ENCODE measurements at places on chromosomes 13 and 19.

DNA sequence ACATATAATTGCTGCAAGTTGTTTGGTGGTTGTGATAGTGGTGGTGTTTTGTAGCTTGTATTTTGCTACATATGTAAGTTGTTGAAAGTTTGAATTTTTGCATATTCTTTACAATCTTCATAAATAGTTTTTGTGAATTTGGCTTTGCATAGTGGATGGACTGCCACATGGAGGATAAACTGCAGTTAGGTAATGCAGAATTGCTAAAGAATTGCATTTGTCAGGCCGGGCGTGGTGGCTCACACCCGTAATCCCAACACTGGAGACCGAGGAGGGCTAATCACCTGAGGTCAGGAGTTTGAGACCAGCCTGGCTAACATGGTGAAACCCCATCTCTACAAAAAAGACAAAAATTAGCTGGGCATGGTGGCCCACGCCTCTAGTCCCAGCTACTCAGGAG lies 111.9 kb downstream of the ZAR1L start:
- no peak for DNase-seq

GRCh38 chr13:44221657-44222056 lies 152.0 kb upstream of the SERP2 start:
- DNase-seq = no peak

DNA sequence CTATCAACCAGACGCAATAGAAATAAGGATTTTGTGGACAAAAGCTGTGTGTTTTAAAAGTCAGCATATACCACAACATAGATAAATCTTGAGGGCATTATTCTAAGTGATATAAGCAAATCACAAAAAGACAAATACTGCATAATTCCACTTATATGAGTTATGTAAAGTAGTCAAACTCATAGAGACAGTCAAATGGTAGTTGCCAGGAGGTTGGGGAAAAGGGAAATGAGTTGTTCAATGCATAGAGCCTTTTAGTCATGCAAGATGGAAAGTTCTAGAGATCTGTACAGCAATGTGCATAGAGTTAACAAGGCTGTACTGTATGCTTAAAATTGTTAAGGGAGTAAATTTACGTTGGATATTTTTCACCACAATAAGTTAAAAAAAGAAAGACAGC lies 244.7 kb downstream of the DCT start:
- no peak for DNase-seq

- no peak for DNase-seq
Measured at GRCh38 chr13:64845110-64845509, 2385.0 kb downstream of the PCDH9 start.

GRCh38 chr13:41606646-41607045 lies 149.3 kb downstream of the RGCC start:
- no peak for DNase-seq

- peak; percentile 71 for DNase-seq
Measured at GRCh38 chr19:47713046-47714021, at the start of gene EHD2. TSS of gene EHD2 (plus strand) at chr19:47713422. CDS start at chr19:47716613, 3,191 bp downstream.

- DNase-seq = no peak
Measured at GRCh38 chr13:35160896-35161295, 218.8 kb downstream of the NBEA start.

GRCh38 chr19:6712692-6713670 lies 7.5 kb downstream of the C3 start:
- DNase-seq = no peak

DNA sequence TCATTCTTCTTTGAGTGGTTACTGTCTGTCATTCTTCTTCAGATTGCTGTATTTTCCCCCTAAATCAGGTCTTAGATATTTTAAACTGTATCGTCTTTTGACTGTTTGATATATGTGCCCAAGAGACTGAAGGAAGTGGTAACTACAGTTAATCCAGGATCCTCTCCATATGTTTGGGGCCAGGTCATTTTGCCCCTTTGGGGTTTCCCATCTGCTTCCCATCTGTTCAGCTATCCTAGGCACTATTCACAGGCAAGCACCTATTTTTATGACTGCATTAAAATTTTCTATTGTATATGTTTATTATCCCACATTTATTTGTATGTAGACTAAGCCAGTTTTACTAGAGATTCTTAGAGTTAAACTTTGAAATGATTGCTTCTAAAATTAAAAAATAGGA lies 244.2 kb downstream of the PCCA start:
- no peak for DNase-seq

DNA sequence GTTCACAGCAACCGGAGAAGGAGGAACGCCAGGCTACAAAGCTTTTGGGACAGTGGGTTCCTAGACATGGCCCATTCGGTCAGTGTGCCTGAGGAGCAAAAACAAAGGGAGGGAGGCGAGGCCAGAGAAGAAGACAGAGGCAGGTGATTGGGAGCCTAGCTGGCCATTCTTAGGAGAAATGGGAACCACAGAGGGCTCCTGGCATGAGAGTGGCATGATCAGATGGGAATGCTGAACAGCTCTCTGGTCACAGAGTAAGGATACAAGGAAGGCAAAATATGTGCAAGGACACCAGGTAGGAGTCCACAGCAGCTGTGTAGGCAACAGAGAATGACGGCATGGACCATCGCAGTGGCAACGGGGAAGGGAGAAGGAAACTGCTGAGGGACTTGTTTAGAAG lies 82.4 kb downstream of the EFNB2 start:
- DNase-seq = no peak

GRCh38 chr13:38566023-38566422 lies 120.9 kb upstream of the FREM2 start:
- no peak for DNase-seq

GRCh38 chr13:62598708-62599107 lies 1183.1 kb upstream of the PCDH20 start:
- no peak for DNase-seq

DNA sequence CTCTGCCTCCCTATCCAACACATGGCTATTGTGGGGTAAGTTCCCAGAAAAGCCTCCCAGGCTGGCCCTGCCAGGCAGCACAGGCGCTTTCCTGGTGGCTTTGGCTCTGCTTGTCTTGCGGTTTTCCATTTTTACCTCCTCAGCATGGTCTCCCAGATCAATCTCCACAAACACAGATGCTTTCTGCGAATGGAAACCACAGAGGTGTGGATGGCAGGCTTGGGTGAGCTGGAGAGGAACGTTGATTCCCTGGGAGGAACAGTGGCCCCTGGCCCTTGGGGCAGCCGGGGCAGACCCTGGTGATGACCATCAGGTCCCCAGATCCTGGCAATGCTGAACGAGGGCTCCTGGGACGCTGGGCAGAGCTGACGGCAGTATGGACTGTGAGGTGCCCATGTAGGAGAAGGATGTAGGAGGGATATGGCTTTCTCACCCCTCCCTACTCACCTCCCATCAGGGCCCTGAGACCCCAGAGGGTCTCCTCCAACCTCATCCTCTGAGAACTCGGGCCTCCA lies 6.6 kb downstream of the C13orf46 start:
- no peak for DNase-seq

- no peak for DNase-seq
Measured at GRCh38 chr19:24051516-24051915, 35.5 kb upstream of the ZNF254 start.

DNA sequence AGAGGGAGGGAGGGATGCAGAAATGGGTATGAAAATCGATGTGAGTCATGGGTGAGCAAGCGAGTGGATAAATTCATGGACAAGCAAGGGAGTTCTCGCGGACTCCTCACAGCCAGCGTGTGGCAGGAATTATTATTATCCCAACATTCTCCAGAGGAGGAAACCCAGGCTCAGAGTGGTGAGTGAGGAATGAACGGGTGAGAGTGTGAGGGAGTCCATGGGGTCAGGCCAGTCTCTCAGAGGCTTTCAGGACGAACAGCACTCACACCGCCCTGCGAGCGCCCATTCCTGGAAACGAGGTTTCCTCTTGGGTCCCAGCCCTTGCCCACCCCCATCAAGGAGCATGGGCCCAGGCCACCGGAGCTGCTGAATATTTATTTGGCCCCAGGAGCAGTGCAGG lies 6.3 kb upstream of the DNAAF3 start:
- DNase-seq = peak; percentile 57

- no peak for DNase-seq
Measured at GRCh38 chr19:17614476-17614875, 59.0 kb downstream of the COLGALT1 start.

GRCh38 chr13:27079421-27079958 lies 92.1 kb downstream of the USP12 start:
- DNase-seq = peak; percentile 78

DNA sequence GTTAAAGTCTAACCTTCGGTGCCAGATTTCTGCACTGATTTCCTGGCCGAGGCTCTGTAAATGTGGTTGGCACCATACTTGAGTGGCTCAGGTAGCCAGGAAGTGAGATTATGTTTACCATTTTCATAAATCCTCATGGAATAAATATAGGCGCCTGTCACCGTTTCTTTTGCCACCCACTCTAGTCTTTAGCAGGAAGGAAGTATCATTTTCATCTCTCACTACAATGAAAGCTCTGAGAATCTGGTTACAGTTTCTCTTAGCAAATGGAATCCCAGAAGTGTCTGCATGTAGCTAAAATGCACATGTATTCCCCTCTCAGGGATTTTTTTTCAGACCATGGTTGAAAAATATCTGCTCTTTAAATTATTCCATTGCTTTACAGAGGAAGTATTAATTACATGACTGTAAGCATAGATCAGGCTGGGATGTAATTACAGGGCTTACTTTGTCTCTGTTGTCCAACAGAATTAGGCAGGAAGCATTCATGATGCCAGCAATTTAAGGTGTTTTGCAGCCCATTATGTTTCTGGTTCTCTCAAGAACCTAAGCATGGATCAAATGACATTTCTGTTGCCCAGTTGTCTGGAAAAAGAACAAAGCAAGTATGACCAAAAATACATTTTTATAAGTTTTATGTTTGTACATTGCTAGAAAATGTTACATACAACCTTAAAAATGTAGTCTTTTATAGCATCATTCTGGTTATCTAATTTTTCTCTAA lies 221.7 kb upstream of the SPRY2 start:
- no peak for DNase-seq

- no peak for DNase-seq
Measured at GRCh38 chr13:106302011-106302410, 233.5 kb downstream of the EFNB2 start.

DNA sequence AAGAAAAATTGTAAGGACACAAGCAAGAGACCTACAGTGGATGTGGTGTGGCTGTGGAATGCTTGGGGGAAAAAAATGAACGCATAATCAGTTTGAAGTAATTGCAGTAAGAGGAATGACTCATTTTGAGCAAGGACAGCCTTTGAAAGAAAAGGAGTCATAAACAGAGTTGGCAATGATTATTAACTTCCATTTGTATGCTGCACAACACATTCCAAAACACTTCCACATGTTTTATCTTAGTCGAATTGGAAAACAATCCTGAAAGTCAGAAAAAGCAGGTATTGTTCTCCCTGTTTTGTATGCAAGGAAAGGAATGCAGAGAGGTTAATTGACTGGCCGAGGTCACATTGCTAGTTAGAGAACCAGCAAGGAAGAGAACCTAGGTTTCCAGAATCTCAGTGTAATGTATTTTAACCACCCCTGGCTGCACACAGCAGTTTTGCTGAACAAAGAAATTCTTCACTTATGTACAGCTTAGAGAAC lies 630.0 kb upstream of the MIR17HG start:
- peak; percentile 86 for DNase-seq

DNA sequence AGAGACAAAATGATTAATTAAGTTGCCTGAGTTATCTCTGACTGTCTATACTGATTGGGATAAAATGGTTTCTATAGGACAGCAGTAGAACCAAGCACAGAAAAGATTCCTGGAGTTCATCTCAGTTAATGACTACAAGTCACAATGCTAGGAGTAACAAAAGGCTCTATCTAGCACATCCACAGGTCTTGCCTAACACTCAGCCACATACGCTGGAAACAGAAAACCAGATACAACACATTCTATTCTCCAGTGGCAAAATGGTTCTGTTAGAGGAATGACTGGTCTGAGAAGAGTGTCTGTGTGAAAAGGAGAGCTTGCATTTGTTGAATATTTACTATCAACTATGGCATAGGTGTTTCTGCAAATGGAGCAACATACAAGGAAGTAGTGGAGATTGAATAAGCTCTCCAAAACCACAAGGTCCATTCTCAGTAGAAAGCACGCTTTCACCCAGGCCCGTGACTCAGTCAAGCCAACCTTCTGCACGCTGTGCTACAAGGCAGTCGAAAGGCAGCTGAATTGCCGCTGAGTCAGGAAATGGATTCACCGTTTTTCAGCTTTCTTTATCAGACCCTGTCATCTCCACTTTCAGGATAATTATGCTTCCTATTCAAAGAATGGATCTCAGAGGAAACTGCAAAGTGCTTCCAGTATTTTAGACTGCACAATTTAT lies 761.5 kb downstream of the EFNB2 start:
- DNase-seq = peak; percentile 90

DNA sequence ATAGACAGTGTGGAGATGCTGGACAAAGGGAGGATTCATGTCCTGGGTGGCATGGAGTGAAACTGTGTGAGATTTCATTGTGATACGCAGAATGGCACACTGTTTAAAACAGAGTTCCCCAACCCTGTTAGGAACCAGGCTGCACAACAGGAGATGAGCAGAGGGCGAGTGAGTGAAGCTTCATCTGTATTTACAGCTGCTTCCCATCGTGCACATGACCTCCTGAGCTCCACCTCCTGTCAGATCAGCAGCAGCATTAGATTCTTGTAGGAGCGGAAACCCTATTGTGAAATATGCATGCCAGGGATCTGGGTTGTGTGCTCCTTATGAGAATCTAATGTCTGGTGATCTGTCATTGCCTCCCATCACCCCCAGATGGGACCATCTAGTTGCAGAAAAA lies 72.5 kb downstream of the RAP2A start:
- DNase-seq = peak; percentile 49

DNA sequence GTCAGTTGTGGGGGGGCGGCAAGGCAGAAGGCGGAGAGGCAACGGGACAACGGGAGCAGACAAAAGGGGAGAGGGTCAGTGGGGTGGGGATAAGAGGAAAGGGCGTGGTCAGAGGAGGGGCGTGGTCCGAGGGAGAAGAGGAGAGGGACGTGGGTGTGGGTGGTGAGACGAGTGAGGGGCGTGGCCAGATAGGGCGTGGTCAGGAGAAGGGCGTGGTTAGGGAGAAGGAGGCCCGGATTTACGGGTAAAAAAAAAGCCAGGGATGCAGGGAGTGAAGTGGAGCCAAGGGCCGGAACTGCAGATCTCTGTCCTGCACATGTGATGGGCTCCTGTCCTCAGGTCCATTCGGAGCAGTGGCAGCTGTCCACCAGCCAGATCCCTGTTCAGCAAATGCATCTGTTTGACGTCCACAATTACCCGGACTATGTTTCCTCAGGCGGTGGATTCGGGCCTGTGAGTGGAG lies 21.5 kb downstream of the CPT1C start:
- peak; percentile 72 for DNase-seq

GRCh38 chr13:40206241-40207000 lies 460.0 kb downstream of the FOXO1 start:
- peak; percentile 44 for DNase-seq

- DNase-seq = peak; percentile 41
Measured at GRCh38 chr19:17680230-17680722, 7.9 kb downstream of the UNC13A start.

- DNase-seq = no peak
Measured at GRCh38 chr13:97856304-97856675, 97.2 kb upstream of the IPO5 start.

GRCh38 chr13:34862716-34863115 lies 79.4 kb upstream of the NBEA start:
- DNase-seq = no peak

DNA sequence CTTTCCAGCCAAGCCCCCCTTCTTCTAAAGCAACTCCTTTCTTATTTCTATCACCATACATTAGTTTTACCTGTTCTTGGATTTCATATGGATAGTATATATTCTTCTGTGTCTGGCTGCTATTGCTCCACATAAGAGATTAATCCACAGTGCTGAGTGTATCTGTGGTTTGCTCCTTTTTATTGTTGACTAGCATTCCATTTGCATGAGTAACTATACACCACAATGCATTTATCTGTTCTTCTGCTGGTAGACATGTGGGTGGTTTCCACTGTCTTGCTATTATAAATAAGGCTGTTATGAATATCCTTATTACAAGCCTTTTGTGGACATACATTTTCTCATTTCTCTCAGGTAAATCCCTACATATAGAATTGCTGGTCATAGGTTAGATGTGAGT lies 138.2 kb downstream of the SLC7A1 start:
- peak; percentile 91 for DNase-seq
